Esophagus squamous epithelium (tissue), 5 donors: ENCODE measurements at places on chromosomes 11 and 22.

- DNase-seq = no peak
These were observed 51.7 kb upstream of the OR9Q1 start for GRCh38 chr11:57972013-57972367.

- no peak for DNase-seq
These were observed 526.7 kb downstream of the BRD1 start for GRCh38 chr22:49300951-49301397.

- no peak for DNase-seq
These were observed 22.9 kb downstream of the RPUSD4 start for GRCh38 chr11:126188332-126189108.

DNA sequence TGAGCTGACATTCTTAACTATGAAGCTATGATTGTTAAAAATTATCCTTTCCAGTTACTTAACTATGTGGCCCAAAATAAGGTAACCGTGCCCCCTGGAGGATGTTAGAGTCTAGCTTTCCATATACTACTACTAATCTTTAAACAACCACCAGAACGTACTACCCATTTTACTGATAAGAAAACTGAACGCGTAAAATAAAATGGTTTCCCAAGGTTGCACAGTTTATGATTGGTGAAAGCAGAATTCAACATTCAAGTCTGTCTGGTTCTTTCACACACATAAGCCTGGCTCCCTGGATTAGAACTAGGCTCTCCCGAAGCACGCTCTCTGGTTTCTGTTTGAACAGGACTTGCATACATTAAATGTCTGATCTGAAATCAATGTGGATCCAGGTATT, 437.8 kb upstream of the CCDC90B start:
- no peak for DNase-seq

DNA sequence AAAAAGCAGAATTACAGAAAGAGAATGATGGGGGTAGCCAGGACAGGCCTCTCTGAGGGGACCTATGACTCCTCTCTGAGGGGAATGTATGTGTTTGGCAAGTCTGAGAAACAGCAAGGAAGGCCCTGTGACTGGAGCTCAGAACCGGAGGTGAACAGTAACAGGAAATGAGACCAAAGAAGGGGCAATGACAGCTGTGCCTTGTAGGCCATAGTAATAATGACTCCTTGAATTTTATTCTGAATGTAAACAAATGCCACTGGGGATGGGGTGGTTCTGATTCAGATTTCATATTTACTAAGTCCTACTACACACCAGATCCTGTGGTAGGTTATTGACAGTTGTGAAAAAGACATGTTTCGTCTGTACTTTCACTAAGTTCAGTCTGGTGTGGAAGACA, 52.8 kb upstream of the APOA1 start:
- DNase-seq = no peak

GRCh38 chr11:36328966-36329673, 33.0 kb downstream of the PRR5L start:
- no peak for DNase-seq

- DNase-seq = no peak
These were observed 1630.8 kb upstream of the TENM4 start for GRCh38 chr11:81071606-81072005.

- DNase-seq = no peak
These were observed 9.6 kb downstream of the PLEKHA7 start for GRCh38 chr11:17004486-17005148.

GRCh38 chr11:56558574-56558973, 15.5 kb upstream of the OR5M11 start:
- DNase-seq = no peak
